ENCODE measurements at places on chromosomes 4 and X.

DNA sequence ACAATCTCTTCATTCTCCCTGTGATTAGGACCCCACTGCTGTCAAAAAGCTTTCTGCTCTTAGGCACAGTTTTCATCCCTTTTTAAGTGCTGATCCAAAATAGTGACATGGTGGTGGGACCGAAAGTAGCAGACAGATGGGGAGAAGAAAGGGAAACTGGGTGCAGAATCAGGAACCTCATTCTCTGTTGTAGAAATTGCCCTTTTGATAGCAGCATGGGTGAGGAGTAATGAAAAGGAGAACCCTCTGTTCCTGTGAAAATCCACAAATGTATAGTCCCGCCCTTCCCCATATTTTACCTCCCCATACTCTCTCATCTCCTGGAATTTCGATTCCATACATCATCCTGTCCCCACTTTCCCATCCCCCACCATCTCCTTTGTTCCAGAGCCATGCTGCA is 126.5 kb downstream of the STIM2 start:
- no peak for DNase-seq

GRCh38 chrX:48966796-48967579 is 4.7 kb downstream of the KCND1 start:
- DNase-seq = no peak

GRCh38 chr4:163482190-163482589 is 8.6 kb upstream of the TKTL2 start:
- no peak for DNase-seq

DNA sequence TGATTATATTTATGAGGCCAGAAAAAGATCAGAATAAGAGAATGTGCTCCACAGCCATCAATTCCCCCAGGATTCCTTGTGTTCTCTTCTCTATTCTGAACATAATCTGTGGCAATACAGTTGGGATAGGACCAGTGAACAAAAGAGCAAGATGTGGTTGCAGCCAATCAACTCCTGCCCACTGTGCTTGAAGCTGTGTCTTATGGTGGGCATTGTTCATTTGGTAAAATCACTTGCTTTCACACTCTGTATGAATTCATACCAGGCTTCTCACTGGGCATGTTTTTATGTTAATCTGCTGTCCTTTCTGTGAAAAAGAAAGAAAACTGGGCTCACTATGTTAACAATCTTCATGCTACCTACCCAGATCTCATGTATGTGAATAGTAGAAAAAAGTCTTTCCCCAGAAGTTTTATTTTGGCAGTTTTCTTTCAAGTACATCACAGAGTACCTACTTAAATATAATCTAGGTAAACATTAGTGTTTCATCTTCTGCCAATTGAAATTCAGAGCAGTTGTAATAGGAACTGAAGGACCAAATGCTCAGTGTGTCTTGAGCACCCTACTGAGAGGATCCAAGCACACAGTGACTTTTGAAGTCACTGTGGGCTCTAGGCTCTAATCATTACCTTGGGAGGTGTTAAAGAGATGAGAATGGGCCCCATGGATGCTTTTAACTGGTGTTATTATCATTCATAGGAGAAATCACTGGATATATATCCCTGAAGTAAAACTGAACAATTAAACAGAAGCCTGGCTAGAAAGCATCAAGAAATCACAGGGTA is 429.2 kb upstream of the TRAM1L1 start:
- DNase-seq = no peak

DNA sequence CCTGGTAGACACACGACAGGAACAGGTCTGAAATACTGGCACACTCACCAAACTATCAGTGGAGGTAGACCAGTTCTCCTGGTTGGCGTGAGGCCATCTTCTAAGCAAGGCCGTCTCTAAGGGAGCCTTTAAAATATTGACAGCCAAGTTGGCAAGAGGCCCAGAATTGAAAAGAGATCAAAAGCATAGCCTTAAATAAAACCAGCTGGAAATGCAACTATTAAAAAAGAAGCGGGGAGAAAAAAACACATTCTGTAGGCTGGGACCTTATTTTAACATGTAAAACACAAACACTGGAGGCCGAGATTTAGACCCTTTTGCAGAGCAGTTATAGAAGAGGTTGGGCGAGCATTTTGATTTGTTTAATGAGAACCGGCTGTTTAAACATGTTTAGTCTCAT is 233.0 kb upstream of the CLNK start:
- no peak for DNase-seq

GRCh38 chr4:173243917-173244658 is 75.5 kb downstream of the GALNT7 start:
- no peak for DNase-seq

DNA sequence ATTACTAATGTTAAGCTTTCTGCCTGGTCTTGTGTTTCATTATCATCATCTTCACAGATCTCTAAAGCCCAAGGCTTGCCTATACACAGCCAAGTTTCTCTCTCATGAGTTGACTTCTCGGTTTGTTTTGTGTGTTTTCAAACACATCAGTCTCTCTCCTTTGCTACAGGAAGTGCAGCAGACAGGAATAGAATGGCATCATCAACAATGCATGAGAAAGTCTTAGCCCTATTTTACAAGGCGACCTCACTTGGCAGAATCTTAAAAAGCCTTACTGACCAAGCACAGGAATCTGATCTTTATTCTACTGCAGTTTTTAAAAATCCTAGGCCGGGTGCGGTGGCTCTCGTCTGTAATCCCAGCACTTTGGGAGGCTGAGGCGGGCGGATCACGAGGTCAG is 36.8 kb downstream of the CC2D2A start:
- no peak for DNase-seq

- DNase-seq = no peak
Observed at GRCh38 chr4:105594099-105595010, 41.9 kb downstream of the ARHGEF38 start.

GRCh38 chrX:155761185-155761584 is 120.0 kb upstream of the VAMP7 start:
- DNase-seq = no peak

DNA sequence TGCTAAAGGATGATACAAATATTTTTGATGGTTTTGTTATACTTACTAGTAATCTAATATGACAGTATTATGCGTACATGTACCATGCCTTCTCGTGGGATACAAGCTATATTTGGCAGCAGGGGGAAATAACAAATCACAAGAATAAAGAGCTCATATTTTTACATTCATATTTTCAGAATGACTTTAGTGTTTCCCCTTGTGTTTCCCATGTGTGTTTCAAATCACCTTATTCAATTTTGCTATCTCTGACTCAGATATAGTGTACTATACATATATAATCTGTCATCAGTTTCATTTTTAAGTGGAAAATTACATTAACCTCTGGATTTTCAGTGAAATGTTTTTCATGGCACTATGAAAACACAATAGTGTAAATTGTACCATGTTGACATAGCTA is 146.8 kb downstream of the RPA4 start:
- DNase-seq = no peak

DNA sequence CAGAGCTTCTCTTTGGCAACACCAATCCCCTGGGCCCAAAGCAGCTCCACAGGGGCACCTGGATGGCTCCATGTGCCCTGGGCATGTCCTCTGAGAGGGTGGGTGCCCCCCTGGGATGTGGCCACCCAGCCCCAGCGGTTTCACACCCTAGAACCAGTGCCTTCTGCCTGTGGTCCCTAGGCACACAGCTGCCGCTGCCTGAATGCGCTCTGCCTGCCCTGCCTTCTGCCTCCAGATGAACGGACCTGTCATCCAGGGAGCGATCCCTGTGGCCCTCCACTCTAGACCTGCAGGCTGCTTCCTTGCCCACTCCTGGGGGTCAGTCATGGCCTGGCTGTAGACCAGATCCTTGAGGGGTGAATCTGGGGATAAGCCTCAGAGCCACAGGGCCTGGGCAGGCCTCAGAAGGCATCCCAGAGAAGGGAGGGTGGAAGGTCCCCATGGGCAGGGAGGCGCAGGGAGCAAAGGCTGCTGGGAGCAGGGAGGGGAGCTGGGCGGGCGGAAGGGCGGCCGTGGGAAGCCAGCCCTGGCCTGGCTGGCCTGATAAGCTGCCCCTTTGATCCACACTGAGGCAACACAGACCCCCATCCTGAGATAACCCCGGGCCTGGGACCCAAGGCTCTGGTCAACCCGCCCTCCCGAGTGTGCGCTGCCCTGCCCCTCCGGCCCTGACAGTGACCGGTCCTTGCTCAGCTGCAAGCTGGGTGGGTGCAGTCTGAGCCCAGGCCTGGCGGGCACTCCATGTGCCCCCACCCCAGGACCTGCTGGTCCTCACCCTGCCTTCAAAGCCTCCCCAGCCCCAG is 8.1 kb upstream of the FGFR3 start:
- DNase-seq = no peak

- DNase-seq = no peak
Observed at GRCh38 chr4:130640592-130640991, 1544.6 kb downstream of the C4orf33 start.

DNA sequence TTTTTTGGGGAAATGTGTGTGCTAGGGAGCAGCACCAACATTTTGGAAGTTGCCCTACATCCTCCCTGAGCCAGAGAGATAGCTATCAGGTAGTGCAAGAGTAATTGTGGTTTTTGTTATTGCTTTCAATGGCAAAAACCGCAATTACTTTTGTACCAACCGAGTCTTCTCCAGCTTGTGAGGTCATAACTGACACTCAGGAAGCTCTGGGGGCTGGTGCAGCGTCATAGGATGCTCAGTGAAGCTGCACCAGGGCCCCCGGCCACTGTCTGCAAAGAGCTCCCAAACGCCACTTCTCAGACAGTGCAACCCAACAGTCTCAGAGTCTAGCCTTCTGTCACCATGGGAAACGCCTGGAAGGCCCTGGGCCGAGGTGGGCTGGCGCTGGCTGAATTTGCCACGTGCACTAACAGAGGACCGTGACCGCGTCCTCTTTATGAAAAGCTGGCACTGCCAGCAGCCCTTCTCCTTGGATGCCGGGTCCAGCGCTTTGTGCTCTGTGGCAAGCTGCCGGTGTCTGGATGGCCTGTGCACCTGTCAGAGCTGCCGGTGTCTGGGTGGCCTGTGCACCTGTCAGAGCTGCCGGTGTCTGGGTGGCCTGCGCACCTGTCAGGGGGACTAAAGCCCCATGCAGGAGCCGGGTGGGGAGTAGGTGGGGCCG is 19.4 kb downstream of the SH3TC1 start:
- DNase-seq = no peak

- no peak for DNase-seq
Observed at GRCh38 chrX:131649741-131650140, 105.9 kb downstream of the OR13H1 start.

- DNase-seq = no peak
Observed at GRCh38 chr4:97367878-97368277, 775.4 kb downstream of the STPG2 start.

DNA sequence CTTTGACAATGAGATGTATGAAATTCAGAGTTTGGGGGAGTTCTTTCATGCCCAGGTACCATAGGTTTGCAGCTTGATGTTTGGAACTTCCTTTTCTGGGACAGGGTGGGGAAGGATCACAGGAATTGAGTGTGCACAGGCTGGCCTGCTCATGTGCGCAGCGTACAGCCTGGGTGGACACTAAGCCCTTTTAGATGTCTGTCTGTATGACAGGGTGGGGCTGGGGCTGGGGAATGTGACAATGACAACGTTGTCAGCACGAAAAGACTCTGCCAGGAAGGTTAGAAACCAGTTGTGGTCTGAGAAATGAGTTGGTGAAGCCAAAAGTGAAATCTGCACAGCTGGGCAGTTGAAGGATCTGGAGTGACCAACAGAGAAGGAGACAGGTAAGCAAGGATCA is 47.4 kb downstream of the WWC2 start:
- DNase-seq = no peak

DNA sequence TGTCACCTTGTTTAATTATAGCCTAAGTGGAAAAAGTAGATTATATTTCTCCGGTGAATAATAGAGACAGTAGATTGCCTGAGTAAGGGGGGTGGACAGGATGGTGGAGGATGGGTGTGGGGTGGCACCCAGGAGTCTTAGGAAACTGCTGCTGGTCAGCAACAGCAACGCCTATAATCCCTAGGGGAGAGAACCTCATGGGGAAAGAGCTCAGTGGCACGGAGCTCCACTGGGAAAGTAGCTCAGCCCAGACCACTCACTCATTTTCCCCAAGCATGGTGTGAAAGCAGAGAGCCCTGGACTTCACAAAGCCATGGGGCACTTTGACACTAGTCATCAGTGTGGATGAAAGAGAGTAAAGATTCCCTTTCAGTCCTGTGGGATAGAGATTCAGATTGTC is 31.1 kb downstream of the METTL14 start:
- no peak for DNase-seq

- peak; percentile 52 for DNase-seq
Observed at GRCh38 chr4:92600638-92601037, 296.9 kb downstream of the GRID2 start.

DNA sequence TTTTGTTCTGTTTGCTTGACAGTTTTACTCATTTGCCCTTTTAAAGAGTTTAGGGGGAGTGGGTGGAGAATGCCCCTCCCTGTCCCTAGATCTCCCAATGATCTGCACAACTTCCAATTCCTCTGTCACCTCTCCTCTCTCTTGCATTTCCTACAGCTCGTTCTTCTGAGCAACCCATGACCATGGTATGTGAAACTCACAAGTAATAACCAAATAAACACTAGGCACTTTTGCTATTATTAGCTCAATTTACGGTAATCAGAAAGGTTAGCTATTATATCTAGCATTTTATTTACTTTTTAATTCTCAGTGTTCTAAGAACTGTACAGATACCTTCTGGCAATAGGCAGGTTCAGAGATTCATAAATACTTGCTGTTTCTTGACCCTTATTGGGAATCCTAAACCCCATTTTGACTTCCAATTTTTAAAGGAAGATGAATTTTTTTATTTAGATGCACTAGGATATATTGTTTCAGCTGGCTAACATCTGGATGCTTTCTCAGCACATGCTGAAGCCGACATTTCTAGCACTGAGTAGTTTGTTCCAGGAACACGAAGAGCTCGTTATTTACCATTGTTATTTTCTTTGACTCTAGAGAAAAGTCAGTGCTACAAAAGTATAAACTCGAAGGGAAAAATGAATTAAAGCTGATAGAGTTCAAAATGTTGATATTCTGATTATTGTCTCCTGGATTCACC is 194.7 kb upstream of the TLL1 start:
- no peak for DNase-seq

DNA sequence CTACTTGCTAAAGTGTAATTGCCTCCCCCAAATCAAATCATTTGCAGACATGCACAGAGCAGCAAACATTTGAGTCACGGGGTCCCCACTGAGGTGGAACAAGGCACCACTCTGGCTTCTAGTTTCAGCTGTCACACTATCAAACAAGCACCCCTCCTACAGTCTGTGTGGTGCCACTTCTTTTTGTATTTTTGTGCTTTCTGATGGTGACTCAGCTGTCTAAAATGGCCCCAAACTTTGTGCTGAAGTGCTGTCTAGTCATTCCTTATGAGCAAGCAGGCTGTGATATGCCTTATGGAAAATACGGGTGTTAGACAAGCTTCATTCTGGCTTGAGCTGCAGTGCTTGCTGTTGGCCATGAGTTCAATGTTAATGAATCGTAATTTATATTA is 15.4 kb downstream of the IGFBP7 start:
- DNase-seq = no peak

DNA sequence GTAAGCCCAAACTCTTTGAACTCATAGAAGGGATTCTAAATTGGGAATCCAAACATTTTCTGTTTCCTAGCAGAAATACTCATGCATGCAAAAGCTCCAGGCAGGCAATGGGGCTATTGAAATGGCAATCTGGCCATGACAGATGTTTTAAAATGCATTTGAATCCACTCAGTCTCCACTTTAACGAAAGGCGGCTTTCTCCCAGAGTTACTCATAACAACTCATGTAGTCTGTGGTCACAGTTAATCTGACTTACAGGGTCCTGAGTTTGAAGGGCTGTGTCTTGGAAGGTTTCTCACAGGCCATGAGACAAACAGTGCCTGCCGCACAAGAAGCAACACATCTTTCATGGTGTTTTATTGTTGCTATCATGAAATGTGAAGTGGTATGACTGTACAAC is 185.7 kb downstream of the AMELX start:
- no peak for DNase-seq

- DNase-seq = no peak
Observed at GRCh38 chr4:61199873-61200186, 296 bp upstream of the ADGRL3 start.
